Cardiac atrium fibroblast (primary cell): ENCODE measurements at places on chromosomes 1 and 21. TPM values are rescaled to one million over a fixed set of nuclear protein-coding genes. Genes with fewer than 3 reads are reported as not detected.

The APH1A gene
- total RNA-seq: 87.3 and 95.1 TPM in 2 replicates

The OR14I1 gene
- total RNA-seq: not detected in 2 replicates

The PRRX1 gene
- 46.5 and 62.1 TPM in 2 replicates for total RNA-seq

The OR2G6 gene
- not detected in 2 replicates for total RNA-seq

The GJB5 gene
- total RNA-seq: not detected in 2 replicates

The ERO1B gene
- 1.3 and 4.2 TPM in 2 replicates for total RNA-seq

The NBPF8 gene
- total RNA-seq: 4.4 and 6.0 TPM in 2 replicates

The CASQ1 gene
- not detected in 2 replicates for total RNA-seq

The GPR161 gene
- 5.8 and 10.5 TPM in 2 replicates for total RNA-seq

The SH3D21 gene
- 3.6 and 4.7 TPM in 2 replicates for total RNA-seq

The ADCY10 gene
- total RNA-seq: under 0.01 TPM in 1 of 2 replicates, not detected in the other

The RHEX gene
- total RNA-seq: not detected in 2 replicates

The AMIGO1 gene
- 0.36 and 1.6 TPM in 2 replicates for total RNA-seq

The NSUN4 gene
- total RNA-seq: 9.1 and 11.4 TPM in 2 replicates

The UTS2 gene
- total RNA-seq: not detected in 2 replicates

The CD2 gene
- total RNA-seq: not detected in 2 replicates

The PTGS2 gene
- 71.5 and 110 TPM in 2 replicates for total RNA-seq

The TEDDM1 gene
- not detected in 2 replicates for total RNA-seq

The PLA2G2D gene
- total RNA-seq: not detected in 2 replicates

The CRYBG2 gene
- not detected in 2 replicates for total RNA-seq
